ENCODE measurements at places on chromosomes 1 and 21.

- no peak for DNase-seq
These were observed 3.0 kb downstream of the ANKRD45 start for GRCh38 chr1:173666646-173667045.

DNA sequence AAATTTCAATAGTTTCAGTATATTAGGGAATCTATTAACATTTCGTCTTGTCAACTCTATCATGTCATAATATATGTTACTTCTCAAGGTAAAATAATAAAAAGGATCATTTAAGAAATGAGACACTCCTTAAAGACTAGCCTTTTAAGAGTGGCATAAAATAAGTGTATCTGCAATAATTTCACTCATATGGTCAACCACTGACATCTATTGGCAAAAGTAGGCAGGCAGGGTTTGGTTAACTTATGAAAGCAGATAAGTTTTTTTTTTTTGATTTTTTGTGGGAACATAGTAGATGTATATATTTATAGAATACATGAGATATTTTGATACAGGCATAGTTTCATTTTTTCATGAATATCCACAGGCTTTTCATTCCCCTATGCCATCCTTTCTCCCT lies 5.5 kb upstream of the RGS21 start:
- DNase-seq, result no peak

DNA sequence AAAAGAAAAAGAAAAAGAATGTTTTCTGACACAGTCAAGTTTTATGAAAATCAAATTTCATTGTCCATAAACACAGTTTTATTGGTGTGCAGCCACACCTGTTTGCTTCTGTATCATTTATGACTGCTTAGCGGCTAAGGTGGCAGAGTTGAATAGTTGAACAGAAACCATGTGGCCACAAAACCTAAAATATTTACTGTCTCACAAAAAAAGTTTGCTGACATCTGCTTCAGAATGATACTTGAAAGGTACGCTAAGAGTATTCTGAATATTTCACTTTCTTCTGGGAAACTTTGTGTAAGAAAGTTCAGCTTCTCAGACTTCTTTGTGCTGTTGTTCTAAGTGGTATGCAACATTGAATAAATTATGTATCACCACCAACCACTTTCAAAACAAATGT lies 6.2 kb downstream of the KCNK1 start:
- DNase-seq, result no peak

DNA sequence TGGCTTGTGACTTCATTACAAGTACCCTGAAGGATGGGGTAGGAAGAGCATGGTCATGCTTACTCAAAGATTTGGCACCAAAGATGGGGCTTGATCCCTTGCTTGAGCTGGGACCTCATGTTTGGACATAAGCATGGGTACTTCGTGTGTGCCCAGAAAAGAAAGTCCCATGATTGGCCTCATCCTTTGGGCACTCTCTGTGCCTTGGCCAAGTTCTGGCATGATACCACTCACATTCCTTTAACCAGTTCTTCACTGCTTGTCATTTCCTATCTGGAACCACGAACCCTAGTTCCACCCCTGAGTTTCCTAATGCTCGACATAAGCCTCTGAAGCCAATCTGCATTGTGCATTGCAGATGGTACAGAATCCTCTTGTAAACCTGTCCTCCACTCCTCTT lies 107.0 kb downstream of the NAV1 start:
- DNase-seq, result no peak

DNA sequence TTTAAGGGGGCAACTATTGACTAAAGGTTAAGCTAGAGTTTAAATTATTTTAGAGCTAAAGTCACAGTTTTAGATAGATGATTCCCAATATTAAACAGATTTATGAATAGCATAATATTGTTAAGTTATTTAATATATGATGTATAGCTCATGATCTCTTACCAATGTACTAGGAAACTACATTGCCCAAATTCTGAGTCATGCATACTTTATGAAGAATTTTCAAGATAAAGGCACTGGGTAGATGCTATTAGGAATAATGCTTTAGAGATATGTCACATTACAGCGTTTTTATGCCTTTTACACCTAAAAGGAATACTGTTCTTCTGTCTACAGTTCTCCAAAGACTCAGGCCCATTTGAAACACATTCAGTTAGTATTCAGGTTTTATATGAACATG lies 215.1 kb downstream of the NCAM2 start:
- no peak for DNase-seq

DNA sequence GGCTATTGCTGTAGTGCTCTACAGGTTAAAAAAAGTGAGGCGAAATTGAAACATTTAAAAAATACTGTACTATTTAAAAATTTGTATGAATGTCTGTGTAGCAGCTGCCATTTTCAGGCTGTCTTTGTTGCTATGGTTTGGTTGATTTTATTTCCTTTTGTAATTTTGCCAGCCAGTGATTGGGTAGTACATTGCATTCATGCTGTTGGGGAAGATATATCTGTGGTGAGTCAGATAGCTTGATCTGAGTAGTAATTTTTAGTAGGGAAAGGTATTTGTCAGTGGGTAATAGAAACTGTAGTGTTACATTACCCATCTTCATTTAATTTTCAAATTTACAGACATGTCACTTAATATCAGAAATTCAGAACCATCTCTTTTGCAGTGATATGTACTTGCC lies 15.0 kb downstream of the NFIA start:
- no peak for DNase-seq

- no peak for DNase-seq
These were observed 98.9 kb upstream of the SLC5A9 start for GRCh38 chr1:48123647-48124046.

DNA sequence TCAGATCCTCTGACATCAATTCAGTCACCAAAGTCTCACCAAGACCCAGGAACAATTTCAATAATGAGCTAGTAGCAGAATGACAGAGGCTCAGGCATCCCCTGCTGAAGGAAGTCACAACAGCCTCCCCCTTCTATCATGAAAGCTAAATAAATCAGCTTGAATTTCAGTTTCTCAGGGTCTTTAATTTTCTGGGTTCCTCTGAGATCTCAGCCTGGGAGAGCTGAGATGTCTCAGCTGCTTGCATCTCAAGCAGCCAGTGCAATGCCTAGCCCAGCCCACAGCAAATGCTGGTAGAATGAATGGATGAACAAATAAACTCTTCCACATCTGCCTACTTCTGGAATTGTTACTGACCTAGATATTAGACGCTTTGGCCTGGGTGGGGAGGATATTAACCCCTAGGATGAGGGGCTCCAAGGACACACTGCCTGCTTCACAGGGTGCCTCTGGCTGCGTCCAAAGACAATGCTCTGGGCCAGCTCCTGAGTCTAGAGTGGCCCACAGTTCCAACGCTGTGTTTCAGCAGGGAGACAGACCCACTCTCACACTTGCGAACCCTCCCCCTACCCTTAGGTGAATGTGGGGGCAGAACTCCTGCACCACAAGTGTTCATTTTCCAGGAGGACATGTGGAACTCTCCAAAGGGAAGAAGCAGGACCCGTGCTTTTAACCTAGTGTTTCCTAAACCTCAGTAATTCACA lies 11.2 kb upstream of the LORICRIN start:
- DNase-seq, result no peak

DNA sequence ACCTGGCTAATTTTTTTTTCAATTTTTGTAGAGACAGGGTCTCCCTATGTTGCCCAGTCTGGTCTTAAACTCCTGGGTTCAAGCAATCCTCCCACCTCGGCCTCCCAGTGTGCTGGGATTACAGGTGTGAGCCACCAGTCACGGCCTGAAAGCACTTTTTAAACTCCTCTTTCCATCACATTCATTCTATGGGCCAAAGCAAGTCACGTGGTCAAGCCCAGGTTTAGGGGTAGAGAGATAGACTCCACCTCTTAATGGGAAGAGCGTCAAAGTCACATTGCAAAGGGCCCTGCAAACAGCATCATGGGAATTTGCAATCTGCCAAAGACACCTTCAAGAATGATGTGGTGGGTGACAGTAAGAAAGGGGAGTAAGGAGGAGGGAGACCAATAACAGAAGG lies 7.1 kb downstream of the ATP1A4 start:
- no peak for DNase-seq

DNA sequence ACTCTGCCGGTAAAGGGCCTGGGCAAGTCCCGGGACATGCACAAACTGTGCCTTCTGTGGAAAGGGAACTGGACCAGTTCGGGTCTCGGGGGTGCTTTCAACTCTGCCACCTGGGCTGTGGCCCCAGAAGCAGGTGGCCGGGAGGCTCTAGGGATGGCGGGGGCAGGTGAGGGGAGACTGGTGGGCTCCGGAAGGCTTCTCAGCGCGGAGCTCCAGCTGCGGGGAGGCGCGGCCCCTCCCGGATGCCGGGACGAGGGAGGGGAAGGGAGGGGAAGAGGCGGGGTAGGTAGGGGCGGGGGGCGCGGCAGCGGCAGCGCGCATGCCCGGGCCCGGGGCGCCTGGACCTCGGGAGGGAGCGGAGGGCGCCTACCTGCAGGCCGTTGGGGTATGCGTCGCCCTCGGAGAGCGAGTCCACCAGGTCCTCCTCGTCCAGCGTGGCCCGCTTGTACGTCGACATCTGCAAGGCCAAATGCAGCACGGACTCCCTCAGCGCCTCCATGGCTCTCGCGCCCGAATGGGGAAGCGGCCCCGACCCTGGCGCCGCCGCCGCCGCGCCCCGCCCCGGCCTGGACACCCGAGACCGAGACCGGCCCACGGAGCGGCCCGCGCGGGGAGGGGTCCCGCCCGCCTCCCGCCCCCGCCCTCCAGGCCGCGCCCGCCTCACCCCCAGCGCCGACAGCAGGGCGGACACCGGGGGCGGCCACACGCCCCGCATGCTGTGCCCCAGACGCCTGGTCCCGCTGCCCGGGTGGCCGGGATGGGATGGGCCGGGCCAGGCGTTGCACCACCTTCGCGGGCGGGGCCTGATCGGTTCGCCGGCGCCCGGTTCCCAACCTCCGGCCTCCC lies at the start of gene ECE1:
ECE1 (minus strand) TSS at position 764 of the 846 bp plus-strand sequence; CDS start at position 715, 49 bp downstream.
- DNase-seq, result peak; percentile 25

DNA sequence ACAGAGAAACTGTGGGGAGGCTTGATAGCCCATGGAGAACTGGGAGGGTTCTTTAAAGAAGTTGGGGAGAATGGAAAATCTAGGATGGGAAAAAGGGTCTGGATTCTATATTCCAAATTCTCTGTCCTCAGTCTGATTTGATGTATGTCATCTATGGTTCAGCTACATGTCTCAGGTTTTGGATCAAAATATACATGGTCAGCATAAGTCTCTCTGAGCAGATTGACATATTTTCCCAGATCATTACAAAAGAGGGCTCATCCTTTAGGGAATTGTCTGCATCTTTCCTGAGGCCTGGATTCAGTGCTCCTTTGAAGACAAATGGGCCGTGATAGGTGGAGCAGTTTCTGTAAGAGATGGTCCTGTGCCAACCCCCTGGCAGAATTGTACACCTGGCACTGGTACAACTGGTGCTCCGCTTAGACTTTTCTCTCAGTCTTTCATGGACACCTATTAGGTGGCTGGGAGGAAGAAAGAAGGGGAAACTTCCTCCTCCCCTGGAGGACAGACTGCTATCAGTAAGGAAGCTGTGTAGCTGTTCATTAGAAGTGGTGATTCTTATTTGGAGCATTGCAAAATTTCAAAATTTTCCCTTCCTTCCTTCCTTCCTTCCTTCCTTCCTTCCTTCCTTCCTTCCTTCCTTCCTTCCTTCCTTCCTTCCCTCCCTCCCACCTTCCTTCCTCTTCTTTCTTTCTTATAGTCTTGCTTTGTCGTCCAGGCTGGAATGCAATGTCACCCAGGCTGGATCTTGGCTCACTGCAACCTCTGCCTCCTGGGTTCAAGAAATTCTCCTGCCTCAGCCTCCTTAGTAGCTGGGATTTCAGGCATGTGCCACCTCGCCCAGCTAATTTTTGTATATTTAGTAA lies 26.1 kb upstream of the RGL1 start:
- no peak for DNase-seq

GRCh38 chr1:70819785-70820184 lies 227.8 kb downstream of the PTGER3 start:
- DNase-seq, result no peak

DNA sequence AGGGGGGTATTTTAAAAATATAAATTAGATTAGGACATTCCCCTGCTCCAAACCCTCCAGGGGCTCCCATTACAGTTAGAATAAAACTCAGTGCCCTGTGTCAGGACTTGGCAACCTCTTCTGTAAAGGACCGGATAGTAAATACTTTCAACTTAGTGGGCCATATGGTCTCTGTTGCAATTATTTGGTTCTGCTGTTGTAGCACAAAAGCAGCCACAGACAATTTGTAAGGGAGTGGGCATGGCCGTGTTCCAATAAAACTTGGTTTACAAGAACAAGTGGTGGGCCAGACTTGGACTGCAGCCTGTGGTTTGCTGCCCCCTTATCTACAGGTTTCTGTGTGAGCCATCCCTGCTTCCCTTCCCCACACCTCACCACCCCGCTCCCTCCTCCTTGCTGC lies 92.0 kb downstream of the ACTL8 start:
- DNase-seq, result no peak

GRCh38 chr1:43441166-43441893 lies 12.4 kb downstream of the HYI start:
- DNase-seq, result no peak

- no peak for DNase-seq
These were observed 60.8 kb downstream of the TSEN15 start for GRCh38 chr1:184112176-184112948.

DNA sequence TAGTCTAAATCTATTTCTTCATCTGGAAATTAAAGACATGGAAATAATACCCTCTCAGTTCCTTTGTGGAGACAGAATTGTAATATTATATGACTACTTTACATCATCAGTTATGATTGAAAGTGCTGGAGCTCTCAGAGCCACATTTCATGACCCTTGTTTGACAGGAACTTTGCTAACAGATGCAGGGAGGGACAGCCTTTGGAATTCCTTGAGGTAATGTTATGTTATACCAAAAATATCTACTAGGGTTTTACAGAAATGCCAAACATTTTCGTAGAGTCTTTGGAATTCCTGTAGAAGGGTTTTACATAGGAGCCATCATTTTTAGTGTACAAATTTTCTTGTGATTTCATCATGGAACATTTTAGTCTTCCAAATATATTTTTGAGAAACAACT lies 57.4 kb upstream of the ADAMTS5 start:
- DNase-seq, result no peak

GRCh38 chr21:36946949-36947356 lies 19.5 kb downstream of the HLCS start:
- no peak for DNase-seq

GRCh38 chr1:221159608-221160007 lies 280.4 kb downstream of the HLX start:
- DNase-seq, result no peak

- no peak for DNase-seq
These were observed 74.6 kb downstream of the LMO4 start for GRCh38 chr1:87403061-87403820.

- DNase-seq, result no peak
These were observed 65.9 kb upstream of the TIAM1 start for GRCh38 chr21:31409831-31410487.

DNA sequence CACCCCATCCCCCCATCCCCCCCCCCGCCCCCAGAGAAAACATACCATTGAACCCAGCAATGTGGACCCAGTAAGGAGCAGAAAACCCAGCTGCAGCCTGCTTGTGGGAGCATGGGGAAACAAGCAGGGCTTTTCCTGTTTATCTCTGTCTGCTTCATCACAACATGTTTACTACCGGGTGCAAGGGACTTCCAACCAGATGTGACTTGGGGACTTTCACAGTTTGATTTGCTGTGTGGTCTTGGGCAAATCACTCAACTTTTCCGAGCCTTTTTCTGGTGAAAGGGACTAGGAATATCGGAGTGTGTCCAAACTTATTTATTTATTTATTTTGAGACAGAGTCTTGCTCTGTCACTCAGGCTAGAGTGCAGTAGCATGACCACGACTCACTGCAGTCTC lies 3.2 kb downstream of the TMCC2 start:
- DNase-seq, result no peak
